Ascending aorta (tissue), 2 donors: ENCODE measurements at places on chromosomes 11 and 22. TPM values are rescaled to one million over a fixed set of nuclear protein-coding genes. Genes with fewer than 3 reads are reported as not detected.
A peak's percentile ranks its signal among the peaks of the same experiment; 100 is the strongest.

- no peaks in the 10 kb centered on the region for H3K4me1 ChIP-seq
- H3K27ac ChIP-seq: no peak overlapping the region
- H3K36me3 ChIP-seq: no peaks in the 10 kb centered on the region
- H3K4me3 ChIP-seq: no peak overlapping the region
- no peak for DNase-seq
Measured at GRCh38 chr22:49251371-49251770, 576.3 kb downstream of the BRD1 start.

DNA sequence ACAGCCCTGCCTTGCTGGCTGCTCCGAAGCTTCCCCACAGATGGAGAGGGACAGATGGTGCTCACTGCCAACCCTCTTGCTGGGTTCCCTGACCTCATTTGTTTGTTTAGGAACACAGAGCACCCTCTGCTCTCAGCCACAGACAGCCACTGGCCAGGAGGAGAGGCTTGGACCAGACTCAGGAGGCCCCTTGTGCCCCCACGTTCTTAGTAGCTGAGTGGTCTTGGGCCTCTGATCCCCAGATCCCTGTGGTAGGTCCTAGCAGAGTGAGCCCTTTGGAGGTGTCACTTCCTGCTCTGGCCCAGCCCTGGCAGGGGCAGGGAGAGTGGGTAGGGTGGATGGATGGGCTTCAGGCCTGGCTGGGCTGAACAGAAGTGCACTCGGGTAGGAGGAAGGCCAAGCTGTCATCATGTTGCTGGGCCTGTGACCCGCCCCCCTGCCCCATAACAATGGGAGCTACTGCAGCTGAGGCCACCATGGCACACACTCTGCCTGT lies 84.0 kb downstream of the DHCR7 start:
- H3K27ac ChIP-seq: no peak overlapping the region
- no peaks in the 10 kb centered on the region for H3K27me3 ChIP-seq
- no peaks in the 10 kb centered on the region for H3K36me3 ChIP-seq
- no peak overlapping the region for H3K4me3 ChIP-seq
- DNase-seq: no peak
- no peaks in the 10 kb centered on the region for H3K4me1 ChIP-seq

- H3K27ac ChIP-seq: no peak overlapping the region
- H3K27me3 ChIP-seq: no peaks in the 10 kb centered on the region
- H3K4me1 ChIP-seq: no peaks in the 10 kb centered on the region
- no peaks in the 10 kb centered on the region for H3K36me3 ChIP-seq
- no peak overlapping the region for H3K4me3 ChIP-seq
Measured at GRCh38 chr22:23085351-23085671, 15.0 kb downstream of the GNAZ start.

DNA sequence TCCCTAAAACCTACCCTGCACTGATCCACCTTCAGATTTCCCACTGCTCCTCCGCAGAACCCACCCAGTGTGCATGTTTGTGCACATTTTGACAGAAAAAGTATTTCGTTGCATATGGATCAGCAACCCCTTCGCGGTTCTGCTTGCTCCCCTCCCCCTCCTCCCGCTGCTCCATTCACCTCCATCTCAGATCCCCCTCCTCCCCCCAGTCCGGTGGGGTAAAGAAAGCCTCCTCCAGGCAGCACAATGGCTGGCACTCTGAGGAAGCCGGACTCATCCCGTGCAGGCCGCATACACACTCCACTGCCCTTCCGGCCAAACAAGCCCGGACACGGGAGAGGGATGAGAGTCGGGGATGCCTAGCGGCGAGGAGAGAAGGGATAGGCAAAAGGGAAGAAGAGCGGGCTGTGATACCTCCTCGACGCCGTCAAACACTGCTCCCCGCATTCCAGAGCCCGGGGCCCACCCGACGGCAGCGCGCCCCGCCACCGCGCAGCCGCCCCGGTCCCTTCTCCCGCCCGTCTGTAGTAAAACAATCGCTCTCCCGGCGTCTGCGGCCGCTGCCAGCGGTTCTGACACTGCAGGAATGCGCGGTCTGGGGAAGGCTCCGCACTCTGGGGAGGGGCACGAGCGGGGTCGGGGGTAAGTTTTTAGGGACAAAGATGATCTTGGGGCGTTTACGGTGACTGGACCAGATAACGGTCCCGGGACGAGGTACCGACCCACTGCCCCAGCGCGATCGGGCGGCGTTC lies 915 bp downstream of the FEZ1 start:
- H3K4me3 ChIP-seq: peak overlapping the region; percentile 98
- no peaks in the 10 kb centered on the region for H3K36me3 ChIP-seq
- no peak for DNase-seq
- H3K27ac ChIP-seq: peak overlapping the region; percentile 80
- no peaks in the 10 kb centered on the region for H3K27me3 ChIP-seq
- peaks cover 8% of the 10 kb centered on the region for H3K4me1 ChIP-seq

LDHAL6A gene
- total RNA-seq: not detected

DNA sequence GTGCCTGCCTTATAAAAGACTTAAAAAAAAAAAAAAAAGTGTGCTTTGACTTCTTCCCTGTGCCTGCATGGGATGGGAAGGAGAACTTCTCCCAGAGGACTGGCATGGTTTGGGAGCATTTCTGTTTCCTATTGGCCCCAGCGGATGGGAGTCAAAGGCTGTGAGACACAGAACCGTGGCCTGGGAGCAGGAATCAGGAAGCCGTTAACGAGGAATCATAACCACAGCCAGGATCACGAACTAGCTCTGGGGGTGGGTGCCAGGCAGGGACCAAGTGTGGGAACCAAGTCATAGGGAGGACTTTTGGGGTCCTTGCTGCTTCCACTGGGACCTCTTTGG lies 526 bp downstream of the C1QTNF6 start:
- H3K27me3 ChIP-seq: no peaks in the 10 kb centered on the region
- peak overlapping the region; percentile 82 for H3K27ac ChIP-seq
- H3K4me3 ChIP-seq: peak overlapping the region; percentile 39
- no peak for DNase-seq
- peaks cover 6% of the 10 kb centered on the region for H3K4me1 ChIP-seq

PRODH gene
- 1.4 TPM for total RNA-seq

DNA sequence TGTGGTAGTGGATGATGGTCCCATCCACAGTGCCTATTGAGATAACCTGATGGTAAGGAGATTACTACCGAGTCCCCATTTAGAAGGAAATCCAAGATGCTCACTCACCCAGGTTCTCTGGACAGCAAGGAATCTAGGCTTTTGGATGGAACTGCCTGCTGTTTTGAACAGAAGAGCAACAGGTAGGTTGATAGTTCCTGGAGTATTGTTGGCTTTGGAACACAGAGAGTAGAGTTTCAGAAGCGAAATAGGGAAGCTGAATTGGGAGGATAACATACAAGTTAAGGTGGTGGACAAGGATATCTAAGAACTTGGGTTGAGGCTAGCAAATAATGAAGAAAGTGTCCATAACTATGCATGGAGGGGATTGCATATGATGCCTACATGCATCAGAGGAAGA lies 27.6 kb downstream of the SLC22A6 start:
- H3K4me1 ChIP-seq: no peaks in the 10 kb centered on the region
- H3K4me3 ChIP-seq: no peak overlapping the region
- no peaks in the 10 kb centered on the region for H3K36me3 ChIP-seq
- no peak overlapping the region for H3K27ac ChIP-seq

DNA sequence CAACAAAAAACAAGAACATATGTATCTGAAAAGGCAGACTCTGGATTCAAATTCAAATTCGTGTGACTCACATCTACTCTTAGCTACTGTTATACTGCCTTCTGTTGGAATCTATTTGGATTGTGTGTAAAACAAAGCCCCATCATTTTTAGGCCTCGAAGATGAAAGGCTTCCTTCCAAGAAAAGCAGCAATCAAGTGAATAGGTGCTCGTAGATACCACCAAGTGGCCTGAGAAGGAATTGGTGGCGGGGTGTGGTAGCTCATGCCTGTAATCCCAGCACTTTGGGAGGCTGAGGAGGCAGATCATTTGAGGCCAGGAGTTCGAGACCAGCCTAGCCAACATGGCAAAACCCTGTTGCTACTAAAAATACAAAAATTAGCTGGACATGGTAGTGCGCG lies 4.2 kb downstream of the GRAMD1B start:
- no peak overlapping the region for H3K4me3 ChIP-seq
- H3K27me3 ChIP-seq: no peaks in the 10 kb centered on the region
- H3K27ac ChIP-seq: no peak overlapping the region
- DNase-seq: no peak

DNA sequence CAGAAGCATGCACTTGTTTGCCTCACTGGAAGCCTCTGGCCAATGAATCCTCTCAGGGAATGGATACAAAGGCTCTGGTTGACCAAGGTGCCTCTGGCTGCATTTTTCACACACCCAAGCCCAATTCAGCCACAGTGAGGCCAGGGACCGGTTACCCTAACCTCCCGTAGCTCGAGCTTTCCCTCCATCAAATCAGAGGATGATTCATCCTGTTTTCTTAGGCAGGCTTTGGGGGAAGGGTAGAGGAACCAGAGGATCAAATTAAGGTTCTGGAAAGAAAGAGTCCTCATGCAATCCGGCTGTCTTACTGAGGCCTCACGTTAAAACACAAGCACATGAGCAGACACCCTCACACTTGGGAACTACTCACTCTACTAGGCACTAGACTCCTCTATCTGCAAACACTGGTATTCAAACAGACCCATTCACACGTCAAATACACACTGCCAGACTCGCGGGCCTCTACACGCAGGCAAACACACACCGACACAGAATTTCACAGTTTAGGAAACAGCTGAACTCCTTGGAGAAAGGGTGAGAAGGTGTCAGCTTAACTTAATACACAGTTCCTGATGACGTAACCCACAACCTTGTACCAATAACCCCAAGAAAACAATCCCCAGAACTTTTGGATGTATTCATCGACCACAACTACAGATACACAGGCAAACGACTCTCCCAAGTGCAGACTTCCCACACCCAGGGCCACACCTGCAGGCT lies 12.4 kb downstream of the NRXN2 start:
- H3K4me1 ChIP-seq: no peaks in the 10 kb centered on the region
- H3K4me3 ChIP-seq: no peak overlapping the region
- H3K27ac ChIP-seq: no peak overlapping the region

DNA sequence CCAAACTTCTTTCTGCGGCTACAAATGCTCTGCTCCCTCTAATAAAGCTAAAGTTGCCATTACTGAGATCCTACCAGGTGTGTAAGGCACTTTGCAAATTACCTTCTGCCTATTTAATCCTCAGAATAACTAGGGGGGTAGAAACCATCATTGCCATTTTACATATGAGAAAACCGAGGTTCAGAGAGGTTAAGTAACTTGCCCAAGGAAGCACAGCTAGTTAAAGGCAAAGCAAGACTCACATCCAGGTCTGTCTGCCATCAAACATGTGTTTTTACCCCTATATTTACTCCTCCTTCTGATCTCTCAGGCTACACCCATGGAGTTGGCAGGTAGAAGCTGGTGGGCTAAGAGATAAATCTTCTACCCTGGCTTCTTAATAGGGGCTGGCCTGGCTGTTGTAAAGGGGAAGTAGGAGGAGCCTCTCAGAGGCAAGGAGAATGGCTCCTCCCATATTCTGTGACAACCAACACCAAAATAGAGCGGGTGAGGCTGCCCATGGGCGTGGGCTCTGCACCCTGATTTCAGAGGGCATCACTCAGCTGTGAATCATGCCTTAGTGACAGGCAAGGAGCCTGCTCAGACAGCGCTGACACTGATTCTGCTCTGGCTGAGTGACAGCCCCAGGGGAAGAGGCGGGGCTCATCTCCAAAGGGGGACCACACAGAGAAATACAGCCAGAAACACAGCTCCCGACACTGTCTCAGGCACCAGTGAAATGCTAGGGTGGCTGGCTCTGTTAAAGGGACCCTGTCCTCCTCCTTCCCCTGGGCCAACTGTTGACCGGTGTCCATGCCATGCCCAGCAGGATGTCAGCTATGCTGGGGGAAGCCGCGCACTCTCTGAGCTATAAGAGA lies 106.8 kb downstream of the ABTB2 start:
- peak overlapping the region; percentile 86 for H3K27ac ChIP-seq
- H3K4me1 ChIP-seq: peaks cover 11% of the 10 kb centered on the region
- no peaks in the 10 kb centered on the region for H3K36me3 ChIP-seq
- peak overlapping the region; percentile 11 for H3K4me3 ChIP-seq
- peak; percentile 87 for DNase-seq
- H3K27me3 ChIP-seq: no peaks in the 10 kb centered on the region

- no peak overlapping the region for H3K27ac ChIP-seq
- H3K4me1 ChIP-seq: no peaks in the 10 kb centered on the region
- H3K4me3 ChIP-seq: no peak overlapping the region
- no peaks in the 10 kb centered on the region for H3K27me3 ChIP-seq
Measured at GRCh38 chr11:111698852-111699559, 67.2 kb downstream of the PPP2R1B start.

RTN4RL2 gene
- total RNA-seq: 0.64 TPM

GRCh38 chr11:68043029-68043348 lies 4.2 kb downstream of the TCIRG1 start:
- peaks cover 47% of the 10 kb centered on the region for H3K36me3 ChIP-seq
- no peak for DNase-seq
- no peak overlapping the region for H3K4me3 ChIP-seq

DNA sequence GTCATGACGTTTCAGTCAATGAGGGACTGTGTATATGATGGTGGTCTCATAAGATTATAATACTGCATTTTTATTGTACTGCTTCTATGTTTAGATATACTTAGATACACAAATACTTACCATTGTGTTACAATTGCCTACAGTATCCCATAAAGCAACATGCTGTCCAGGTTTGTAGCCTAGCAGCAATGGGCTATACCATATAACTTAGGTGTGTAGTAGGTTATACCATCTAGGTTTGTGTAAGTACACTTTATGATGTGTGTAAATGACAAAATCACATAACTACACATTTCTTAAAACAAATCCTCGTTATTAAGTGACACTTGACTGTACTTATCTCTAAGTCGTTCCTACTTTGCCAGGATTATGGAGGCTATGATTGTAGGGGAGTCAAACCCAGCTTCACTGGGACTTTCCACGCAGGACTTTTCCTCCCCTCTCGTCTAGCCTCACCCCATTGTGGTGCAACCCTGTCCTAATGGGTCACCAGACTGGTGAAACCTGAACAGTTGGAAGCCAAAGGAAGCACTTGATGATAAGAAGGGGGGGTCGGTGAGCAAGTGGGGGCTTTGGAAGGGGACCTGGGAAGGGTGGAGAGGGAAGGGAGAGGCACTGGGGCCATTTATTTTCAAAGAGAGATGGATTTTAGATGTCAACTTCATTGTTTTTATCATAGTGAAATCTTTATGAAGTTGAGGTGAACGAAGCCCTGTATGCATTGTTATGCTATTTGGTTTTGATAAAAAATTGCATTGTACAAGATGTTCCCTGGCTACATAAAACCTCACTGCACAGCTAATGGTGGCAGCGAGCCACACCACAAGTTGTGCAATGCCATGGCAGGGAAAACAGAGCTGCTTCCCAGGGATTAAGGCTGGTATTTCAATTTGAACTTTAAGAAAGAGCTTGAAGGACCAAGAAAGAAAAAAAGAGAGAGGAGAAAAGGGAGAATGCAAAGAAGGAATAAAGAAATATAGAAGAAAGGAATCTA lies 129.1 kb downstream of the EHF start:
- peak; percentile 69 for DNase-seq
- no peaks in the 10 kb centered on the region for H3K36me3 ChIP-seq
- no peak overlapping the region for H3K4me3 ChIP-seq
- no peak overlapping the region for H3K27ac ChIP-seq
- no peaks in the 10 kb centered on the region for H3K27me3 ChIP-seq

GRCh38 chr11:117912497-117912896 lies 16.7 kb downstream of the TMPRSS13 start:
- DNase-seq: no peak
- no peaks in the 10 kb centered on the region for H3K36me3 ChIP-seq
- no peaks in the 10 kb centered on the region for H3K27me3 ChIP-seq
- no peak overlapping the region for H3K27ac ChIP-seq
- H3K4me1 ChIP-seq: no peaks in the 10 kb centered on the region
